ENCODE measurements at places on chromosomes 13 and 19.

- DNase-seq = no peak
Measured at GRCh38 chr13:60331249-60332012, 65.6 kb upstream of the TDRD3 start.

DNA sequence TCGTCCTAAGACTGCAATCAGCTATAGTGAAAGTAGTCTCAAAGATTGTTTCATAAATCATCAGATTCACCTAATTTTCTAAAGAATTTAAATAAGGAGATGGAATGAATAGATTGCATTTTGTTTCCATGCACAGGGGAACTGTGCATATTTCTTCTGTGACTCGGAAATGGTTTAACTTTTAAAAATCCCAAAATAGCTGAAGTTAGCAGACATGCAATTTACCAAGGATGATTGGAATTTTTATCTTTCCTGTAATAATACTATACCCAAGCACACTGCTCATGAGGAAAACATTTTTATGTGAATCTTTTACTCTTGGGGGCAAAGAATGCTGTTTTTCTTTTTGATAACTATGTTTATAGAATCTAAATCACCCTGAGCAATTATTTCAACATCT lies 15.0 kb upstream of the LMO7 start:
- no peak for DNase-seq

DNA sequence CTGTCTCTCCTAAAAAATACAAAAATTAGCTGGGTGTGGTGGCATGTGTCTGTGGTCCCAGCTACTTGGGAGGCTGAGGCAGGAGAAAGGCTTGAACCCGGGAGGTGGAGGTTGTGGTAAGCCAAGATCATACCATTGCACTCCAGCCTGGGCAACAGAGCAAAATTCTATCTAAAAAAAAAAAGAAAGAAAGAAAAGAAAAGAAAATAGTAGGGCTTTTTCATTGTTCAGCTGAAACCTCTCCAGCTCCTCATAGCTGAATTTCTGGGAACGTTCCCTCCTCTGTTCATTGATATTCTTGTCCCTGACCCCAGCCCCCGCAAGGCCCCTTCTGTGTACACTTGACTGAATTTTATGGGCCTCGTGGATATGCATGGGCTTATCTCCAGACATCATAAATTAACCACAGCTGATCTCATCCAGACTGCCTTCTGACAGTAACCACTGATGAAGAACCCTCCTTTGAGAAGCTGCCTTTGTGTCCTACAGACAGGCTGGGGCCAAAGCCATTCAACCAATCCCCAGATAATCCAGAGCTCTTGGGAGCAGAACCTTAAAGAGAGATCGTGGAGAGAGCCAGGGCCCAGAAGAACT lies at the start of gene ELSPBP1:
TSS of gene ELSPBP1 (plus strand) at position 424 of the 594 bp plus-strand sequence. CDS start 14,036 bp downstream, outside the sequence.
- DNase-seq = no peak

DNA sequence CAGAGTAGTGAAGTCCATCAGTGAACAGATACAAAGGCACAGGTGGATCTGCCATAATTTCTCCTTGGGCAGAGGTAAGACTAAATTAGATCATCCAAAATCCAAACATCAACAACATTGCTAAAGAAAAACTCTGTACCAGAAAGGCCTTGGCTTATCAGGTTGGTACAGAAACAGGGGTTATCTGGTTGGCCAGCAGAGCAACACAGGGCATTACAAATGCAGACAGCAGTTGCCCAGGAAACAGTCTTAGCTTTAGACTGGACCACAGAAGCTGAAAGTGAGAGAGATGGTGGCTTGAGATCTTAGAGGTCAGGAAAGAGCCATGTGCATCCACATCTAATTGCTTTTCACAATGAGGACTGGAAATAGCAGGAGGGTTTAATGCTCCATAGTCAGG lies 26.6 kb upstream of the DGKH start:
- DNase-seq = no peak

DNA sequence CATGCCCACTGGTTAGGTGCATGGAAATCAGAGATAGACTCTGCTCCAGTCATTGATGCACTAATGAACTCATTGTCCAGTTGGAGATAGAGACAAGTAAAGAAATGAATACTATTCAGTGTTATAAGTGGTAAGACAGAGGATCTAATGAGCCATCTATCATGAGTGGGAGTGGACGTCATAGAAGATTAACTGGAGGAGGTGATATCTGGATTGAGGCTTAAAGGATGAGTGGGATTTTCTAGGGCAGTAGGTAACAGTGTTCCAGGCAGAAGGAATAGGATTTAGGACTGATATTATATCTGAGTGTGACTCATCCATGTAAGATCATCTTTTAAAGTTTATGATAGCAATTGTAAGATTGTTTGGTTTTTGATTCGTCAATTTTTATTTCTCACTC lies 152.2 kb upstream of the CSNK1A1L start:
- DNase-seq = no peak

All from substantia nigra (tissue), 51 donors.